Gastroesophageal sphincter (tissue), 4 donors: ENCODE measurements at places on chromosomes 7 and 10.

- ATAC-seq: no peak
Measured at GRCh38 chr10:53447576-53447975, 675.0 kb upstream of the MBL2 start.

DNA sequence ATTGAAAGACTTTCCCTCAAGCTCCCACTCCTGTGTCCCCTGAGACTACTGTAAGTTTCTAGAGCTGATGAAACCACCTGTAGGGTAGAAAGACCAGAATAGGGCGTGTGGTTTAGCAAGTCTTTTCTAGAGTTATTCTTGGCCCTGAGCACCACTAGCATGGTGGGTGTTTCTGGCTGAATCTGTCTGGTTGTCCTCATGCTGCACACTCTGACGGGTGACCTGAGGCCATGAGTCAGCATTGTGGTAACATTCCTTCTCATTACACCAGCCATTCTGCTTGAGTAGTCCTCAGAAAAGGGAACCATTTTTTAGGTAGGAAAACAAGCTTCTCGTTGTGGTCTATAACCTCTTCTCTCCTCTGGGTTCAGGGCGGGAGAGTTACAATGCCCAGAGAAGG lies 250.3 kb downstream of the SNX13 start:
- no peak for ATAC-seq

GRCh38 chr7:145360511-145361100 lies 524.8 kb upstream of the TPK1 start:
- ATAC-seq: no peak

DNA sequence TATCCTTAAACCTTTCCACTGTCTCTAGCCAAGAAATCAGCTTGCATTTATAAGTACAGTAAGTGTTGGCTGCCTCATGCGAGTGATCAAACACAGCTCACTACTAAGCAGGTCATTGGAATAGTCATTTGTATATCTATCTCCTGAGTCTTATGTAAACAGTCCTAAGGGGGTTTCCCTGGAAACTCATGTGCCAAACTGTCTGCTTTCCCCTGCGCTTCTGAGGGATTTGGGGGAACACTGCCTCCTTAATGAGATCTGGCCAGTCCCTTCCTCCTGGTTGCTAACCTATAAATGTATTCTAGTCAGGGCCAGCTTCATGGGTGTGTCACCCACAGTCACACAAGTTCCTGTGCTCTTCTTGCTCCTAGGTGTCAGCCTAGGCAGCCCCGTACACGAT lies 133.1 kb downstream of the CD36 start:
- ATAC-seq: no peak

GRCh38 chr7:44630792-44631457 lies 24.5 kb downstream of the OGDH start:
- ATAC-seq: no peak

DNA sequence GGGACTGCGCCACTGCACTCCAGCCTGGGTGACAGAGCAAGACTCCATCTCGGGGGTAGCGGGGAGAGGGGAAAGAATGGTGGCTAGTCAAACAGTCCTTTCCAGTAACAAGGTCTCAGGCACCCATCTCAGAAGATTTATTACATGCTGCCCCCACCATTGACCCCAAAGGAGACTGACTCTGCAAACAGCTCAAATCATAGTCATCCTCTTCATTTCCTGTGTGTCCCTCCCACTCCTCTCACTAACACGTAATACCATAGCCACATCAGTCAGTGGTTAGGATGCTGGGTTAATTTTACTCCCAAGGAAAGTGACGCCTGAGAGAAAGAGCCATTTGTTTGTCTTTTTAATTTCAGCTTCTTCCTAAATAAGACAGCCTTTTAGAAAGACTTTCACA lies 56.6 kb upstream of the BET1 start:
- ATAC-seq: no peak

DNA sequence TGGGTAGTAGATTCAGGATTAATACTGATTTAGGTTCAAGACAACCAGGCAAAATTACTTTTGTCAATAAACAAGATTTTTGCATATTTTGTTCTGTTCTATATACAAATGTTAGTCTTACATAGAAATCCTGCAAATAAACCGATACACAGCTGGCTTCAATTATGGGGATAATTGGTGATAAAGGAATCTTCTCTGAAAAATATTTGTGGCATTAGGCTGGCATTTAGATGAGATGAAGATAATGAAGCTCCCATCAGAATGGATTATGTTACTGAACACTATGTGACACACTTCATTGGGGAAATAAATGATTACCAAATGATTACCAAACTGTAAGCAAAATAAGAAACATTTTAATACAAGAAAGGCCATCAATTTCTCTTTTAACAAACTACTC lies 65.8 kb downstream of the NT5C2 start:
- no peak for ATAC-seq

- ATAC-seq: no peak
Measured at GRCh38 chr7:96997512-96998032, 7.8 kb upstream of the DLX6 start.

GRCh38 chr7:151550656-151551286 lies 31.1 kb upstream of the RHEB start:
- ATAC-seq: no peak

DNA sequence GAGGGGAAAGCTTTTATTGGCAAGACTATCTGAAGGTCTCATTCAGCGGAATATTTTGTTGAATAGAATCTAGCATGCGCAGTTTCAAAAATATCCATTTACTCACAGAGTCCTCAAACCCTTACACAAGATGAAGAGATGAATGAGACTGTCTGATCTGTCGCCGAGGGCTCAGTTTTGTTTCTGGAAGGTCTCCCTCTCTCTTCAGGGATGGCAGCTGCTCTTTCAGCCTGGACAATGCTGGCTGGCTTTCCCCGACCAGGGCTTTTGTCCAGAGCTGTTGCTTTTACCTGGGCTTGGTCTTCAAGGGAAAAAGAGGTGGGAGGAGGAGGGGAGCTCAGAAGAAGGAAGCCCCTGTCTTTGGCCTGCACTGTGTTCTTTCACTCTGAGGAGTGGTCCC lies 81.9 kb upstream of the BTBD16 start:
- ATAC-seq: no peak

DNA sequence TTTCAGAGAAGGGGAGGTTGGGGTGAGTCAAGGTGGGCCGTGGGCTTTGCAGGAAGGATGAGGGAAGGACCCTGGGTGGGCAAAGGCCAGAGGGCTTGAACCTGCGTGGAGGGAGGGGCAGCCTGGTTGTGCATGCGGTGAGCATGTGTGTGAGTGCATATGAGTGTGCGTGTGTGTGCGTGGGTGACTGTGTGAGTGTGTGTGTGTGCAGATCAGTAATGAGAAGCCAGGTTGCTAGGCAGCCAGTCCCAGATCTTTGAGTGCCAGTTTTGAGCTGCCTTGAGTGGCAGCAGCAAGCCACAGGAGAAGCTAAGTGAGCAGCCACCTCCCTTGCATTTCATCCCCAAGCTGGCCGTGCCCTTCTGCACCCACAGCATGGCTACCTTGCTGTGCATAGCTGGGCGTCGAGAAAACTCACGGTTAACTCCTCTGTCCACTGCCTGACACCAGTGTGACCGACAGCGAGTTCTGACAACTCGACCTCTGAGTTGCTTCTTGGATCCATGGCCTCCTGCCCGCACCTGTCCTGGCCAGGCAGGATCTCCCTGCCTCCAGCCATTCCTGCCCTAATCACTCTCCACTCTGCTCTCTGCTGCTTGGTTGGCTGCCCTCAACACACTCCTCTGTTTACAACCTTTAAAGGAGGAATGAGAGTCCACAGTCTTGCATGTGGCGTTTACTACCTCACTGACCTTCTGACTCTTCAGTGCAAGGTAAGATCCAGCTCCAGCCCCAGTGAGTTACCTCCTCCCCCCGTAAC lies 775.4 kb downstream of the TYW1 start:
- no peak for ATAC-seq

- no peak for ATAC-seq
Measured at GRCh38 chr7:11969643-11970042, 137.6 kb upstream of the THSD7A start.

DNA sequence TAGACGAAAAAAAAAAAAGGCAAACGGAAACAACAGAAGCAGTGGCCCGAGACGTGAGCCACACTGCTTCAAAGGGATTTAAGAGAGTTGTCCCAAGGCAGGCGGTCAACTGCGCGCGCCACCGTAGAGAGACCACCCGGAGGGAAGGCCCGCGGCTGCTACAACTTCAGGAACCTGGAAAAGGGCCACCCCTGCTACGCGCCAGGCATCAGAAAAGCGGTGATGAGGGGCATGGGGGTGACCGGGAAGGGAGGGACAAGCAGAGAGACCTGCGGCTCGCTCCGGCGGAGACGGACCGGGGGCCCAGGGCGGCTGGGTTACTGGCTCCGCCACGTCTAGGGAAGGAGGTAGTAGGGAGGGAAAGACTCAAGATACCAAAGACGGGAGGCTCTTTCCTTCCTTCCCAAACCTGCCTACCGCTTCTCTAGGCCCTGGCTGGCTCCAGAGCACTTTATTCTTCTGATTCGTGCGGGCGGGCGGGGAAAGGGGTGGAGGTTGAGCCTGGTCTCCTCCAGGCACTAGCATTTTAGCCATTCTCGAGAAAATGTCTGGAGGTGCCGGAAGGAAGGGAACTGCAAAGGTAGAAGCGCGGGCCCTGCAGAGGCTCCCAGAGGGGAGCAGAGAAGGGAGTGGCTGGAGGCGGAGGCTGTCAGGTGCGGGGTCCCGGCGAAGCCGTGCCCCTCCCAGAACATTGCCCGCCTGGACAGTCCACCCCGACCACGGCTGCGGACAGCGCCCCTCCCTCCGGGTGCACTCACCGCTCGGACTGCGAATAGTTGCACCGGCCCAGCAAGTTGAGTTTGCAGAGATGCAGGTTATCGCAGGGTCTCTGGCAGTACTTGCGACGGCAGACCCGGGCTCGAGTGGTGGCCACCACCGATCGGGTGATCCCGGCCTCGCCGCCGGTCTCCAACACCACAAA lies 993 bp downstream of the ZC3HAV1 start:
- ATAC-seq: peak; percentile 20
